Fibroblast of villous mesenchyme (primary cell): ENCODE measurements at places on chromosomes 16 and 17. TPM values are rescaled to one million over a fixed set of nuclear protein-coding genes. Genes with fewer than 3 reads are reported as not detected.

Gene KRT13
- not detected in 2 replicates for total RNA-seq

Gene TP53TG3D
- total RNA-seq, result 0.43 and 1.3 TPM in 2 replicates

Gene CSH1
- total RNA-seq, result not detected in 2 replicates

Gene RNF157
- 4.7 and 10.0 TPM in 2 replicates for total RNA-seq

Gene FUS
- 47.4 and 54.4 TPM in 2 replicates for total RNA-seq

Gene KRTAP3-2
- total RNA-seq, result not detected in 2 replicates

Gene SLC5A11
- total RNA-seq, result under 0.01 TPM in 1 of 2 replicates, not detected in the other

Gene BICDL2
- total RNA-seq, result under 0.01 TPM in 1 of 2 replicates, not detected in the other

Gene PYDC1
- not detected in 2 replicates for total RNA-seq

Gene WFIKKN1
- under 0.01 and 0.43 TPM in 2 replicates for total RNA-seq

Gene HSPB9
- not detected in 2 replicates for total RNA-seq

Gene UTS2R
- not detected in 2 replicates for total RNA-seq

Gene PTX4
- total RNA-seq, result 0.32 and 0.43 TPM in 2 replicates

Gene KRT32
- not detected in 2 replicates for total RNA-seq

Gene CDYL2
- total RNA-seq, result 9.3 and 14.2 TPM in 2 replicates

Gene KRTAP17-1
- not detected in 2 replicates for total RNA-seq
